Stimulated activated CD8-positive, alpha-beta memory T cell treated with anti-CD3 and anti-CD28 coated beads, Interleukin-7, amount 100 ng/mL, for 4 hours (primary cell): ENCODE measurements at places on chromosomes 5 and 9.

- DNase-seq: no peak
Measured at GRCh38 chr5:78651468-78651867, 2.9 kb upstream of the LHFPL2 start.

- DNase-seq: no peak
Measured at GRCh38 chr9:20606652-20607051, 15.6 kb downstream of the MLLT3 start.

DNA sequence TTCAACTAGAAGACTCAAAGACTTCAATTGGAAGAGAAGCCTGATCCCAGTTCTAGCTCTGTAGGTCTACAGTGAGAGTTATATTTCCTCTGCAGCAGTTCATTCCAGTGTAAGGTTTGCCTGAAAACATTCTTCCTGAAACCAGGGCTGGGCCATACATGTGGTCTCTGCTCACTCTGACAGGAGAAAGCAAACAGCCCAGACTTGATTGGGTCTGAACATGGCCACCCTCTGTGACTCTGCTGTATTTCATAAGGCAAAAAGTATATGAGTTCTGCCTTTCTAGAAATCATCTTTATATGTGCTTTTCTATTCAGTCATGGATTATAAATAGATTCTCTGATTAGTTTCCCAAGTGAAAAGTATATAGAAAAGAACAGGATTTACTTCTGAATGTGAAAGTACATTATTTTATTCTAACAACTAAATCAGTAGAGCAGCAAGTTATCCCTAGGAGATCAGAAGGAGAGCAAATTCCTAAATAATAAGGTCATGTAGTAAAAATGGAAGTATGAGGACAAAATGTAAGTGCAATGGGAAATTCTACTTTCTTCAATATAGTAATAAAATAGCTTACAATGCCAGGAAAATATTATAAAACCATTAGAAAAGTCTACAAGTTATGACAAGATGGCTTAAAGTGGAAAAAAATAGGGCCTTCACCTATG is 144.3 kb downstream of the EFNA5 start:
- no peak for DNase-seq

GRCh38 chr9:96464426-96464825 is 14.5 kb downstream of the HABP4 start:
- DNase-seq: no peak

- no peak for DNase-seq
Measured at GRCh38 chr5:33690374-33691135, 201.2 kb downstream of the ADAMTS12 start.
